ENCODE measurements at places on chromosomes 7 and 10.

DNA sequence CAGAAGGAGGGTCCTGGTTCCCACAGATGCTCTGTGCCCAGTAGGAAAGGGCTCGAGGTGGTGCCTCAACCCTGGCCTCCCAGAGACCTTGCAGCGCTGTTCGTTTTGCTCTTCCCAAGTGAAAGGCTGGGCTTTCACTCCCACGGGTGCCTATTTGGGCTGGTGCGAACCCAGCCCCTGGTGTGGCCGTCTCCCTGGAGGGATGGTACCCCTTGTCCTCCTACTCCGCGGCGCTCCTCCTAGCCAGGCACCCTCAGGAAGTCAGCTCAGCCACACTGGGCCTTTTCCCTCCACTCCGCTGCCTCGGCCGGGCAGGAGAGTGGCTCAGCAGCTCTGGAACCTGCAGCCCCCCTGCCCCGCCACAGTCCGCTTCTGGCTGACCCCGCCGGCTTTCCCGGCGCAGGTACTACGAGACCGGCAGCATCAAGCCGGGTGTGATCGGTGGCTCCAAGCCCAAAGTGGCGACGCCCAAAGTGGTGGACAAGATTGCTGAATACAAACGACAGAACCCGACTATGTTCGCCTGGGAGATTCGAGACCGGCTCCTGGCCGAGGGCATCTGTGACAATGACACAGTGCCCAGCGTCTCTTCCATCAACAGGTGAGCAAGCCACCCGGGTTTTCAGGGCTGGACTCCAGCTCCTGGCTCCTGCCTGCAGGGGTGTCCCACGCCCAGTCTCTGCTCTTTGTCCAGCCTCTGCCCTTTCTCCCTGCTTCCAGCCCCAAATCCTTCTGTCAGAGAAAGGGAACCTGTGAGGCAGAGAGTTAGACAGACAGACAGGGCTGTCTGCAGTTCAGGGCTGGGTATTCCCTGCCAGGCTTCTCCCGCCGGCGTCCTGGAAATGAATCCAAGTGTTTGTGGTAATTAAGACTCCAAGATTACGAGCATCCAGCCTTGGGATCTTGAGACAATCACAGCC lies 5.2 kb downstream of the PAX2 start:
- no peak for DNase-seq

DNA sequence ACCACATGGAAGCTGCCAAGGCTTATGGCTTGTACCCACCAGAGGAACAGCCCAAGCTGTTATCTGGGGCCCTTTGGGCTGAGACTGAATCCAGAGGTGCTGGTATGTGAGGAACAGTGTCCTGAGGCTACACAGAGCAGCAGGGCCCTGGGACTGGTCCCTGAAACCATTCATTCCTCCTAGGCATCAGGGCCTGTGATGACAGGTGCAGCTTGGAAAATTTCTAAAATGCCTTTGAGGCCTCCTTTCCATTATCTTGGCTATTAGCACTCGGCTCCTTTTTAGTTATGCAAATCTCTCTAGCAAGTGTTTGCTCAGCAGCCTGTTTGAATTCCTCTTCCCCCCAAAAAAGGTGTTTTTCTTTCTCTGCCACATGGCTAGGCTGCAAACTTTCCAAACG lies 1151.7 kb upstream of the LRRN3 start:
- no peak for DNase-seq

GRCh38 chr10:992871-993270 lies 4.6 kb downstream of the GTPBP4 start:
- no peak for DNase-seq

GRCh38 chr10:102812231-102812876 lies 24.9 kb downstream of the CYP17A1 start:
- no peak for DNase-seq

- no peak for DNase-seq
These were observed 55.0 kb downstream of the PIK3AP1 start for GRCh38 chr10:96665306-96665705.

DNA sequence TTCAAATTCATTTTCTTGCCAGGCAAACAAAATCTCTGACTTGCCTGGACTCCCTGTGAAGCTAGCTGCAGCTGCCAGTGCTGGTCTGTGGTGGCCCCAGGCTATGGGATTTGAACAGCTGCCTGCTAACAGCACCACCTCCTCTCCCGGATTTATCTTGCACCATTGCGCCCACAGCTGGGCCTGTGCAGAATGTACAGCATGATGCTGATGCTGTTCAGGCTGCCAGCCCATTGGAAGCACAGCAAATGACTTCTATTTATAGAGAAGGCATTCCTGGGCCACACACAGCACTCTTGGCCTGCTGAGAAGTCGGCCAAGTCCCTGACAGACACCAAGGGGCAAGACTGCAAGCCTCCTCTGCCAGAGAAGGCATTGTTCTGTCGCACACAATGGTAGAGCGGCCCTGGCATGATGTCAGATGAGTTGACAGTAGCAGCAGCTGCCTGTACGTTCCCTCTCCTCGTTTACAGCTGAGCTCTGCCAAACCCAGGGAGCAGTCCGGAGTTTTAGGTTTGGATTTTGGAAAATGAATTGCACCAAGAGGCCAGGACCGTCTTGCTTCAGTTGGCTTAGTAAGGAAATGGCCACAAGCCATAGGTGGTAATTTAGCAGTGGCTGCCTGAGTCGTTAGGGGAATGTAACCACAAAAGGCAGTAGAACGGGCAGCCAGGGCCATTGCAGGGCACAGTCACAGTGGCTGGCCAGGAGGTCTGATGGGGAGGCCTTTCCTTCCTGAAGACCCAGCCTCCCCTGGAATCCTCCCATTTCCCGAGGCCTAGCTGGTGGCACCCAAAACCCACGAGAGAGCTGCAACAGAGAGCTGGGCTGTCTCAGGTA lies 38.5 kb downstream of the MTURN start:
- DNase-seq = no peak

DNA sequence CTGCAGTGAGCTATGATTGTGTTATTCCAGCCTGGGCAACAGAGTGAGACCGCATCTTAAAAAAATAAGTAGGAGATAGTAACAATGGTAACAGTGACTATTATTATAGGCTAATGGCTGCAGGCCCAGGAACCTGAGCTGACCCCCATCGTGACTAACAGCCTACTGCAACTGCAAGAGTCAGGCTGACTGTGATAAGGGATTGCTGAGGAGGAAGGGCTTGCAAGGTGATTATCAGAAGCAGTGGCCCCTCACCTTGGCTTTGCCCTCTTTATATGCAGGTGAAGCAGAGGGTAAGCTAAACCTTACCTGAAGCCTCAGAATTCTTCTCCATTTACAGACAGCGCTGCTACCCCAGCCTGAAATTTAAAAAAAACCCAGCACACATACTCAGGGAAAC lies 83.9 kb upstream of the SDK1 start:
- no peak for DNase-seq

DNA sequence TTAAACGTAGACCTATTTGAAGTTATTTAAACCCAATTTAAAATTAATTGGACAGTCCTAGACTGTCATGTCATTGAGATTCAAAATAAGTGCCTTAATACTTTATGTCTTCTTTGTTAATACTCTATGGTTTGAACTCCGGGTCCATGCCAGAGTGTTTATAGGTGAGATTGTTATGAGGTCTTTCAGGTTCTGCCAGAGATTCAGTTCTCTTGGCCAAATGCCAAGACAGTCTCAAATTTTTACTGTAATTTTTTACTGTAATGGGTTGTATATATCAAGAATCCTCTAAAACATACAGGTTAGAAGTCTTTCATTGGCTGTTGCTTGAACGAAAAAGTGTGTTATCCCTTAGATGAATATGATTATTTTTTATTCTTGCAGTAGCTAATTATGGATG lies 3.9 kb downstream of the ADD3 start:
- DNase-seq = no peak

DNA sequence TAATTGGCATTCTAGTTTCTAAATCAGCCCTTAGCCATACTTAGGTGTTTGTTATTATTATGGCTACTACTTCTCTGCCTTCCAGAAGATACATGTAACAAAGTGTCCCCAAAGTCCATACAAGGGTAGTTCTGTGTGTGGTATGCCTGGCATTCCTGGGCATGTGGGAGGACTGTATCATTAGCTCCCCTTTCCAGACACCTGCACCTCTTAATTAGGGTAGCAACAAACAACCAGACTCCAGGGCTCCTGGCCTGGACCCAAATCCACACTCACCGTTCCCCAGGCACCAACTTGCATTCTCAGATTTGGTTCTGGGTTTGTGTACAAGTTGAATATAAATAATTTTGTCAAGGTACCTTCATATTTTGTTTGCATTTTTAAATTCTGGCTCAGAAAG lies 15.5 kb upstream of the CALD1 start:
- DNase-seq = no peak
